ENCODE measurements at places on chromosomes 16 and 17.

DNA sequence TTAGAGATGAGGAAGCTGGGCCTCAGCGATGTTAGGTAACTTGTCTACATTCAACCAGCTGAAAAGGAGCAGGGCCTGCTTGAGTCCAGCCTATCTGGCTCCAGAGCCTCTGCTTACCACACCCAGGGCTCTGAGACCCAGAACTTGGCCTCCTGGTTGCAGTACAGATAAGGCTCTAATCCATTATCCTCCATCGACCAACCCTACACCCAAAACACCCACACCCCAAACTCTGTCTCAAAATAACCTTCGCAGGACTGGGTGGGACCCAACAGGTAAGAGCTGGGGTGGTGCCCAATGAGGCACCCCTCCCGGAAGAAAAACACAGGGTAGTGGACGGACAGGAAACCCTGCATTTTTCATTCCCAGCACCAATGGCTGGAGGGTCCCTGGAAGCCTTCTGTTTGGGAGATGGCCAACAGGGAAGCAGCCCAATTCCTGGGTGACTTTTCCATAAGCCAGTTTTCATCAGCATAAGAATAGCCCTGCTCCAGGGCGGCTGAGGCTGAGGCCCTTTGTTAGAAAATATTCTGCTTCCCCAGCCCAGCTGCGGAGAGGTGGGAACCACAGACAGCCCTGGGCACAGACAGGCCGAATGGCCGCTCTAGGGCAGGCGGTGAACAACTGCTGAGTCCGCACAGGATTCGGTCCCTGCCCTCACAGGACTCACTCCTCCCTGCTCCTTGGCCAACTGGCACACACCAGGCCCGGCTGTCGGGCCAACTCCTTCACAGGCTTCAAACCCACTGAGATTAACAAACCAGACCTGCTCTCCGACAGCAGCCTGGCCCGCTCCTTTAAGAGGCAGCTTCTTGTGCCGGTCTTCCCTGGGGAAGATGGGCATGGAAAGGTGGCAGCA is 9.8 kb downstream of the SMIM5 start:
- no peak for DNase-seq

DNA sequence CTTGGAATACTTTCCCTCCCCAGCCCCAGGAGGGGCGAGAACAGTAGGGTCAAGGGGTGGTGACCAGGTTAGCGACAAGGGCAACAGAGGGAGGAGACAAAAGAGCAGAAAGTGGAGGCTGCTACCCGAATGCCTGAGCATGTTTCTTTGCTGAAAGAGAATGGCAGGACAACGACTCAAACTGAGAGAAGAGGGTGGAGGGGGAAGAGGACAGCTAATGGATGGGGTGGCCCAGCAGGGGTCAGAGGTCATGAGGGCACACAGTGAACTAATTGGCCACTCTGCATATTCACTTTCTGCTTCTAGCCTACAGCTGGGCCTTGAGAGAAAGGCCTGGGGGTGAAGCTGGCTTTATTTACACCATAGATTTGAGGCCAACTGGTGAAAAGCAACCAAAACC is 19.1 kb upstream of the DDX52 start:
- no peak for DNase-seq

DNA sequence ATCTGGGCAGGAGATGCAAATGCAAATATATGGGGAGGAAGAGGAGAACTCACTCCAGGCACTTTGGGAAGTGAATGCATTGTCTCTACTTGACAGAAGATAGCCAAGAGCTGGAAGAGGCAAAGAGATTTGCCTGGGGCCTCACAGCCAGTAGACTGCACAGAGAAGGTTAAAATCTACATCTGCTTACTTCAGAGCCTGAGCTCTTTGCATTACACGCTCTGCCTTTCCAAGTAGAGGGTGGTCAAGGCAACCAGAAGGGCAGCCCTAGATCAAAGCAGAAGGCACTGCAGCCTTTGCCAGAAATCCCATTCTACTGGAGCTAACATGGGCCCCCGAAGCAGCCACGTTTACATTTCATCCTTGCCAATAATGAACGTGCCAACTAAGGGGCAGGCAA is 407.2 kb upstream of the CCL2 start:
- no peak for DNase-seq

- DNase-seq: no peak
Measured at GRCh38 chr17:30808785-30809286, 15.7 kb downstream of the CRLF3 start.

DNA sequence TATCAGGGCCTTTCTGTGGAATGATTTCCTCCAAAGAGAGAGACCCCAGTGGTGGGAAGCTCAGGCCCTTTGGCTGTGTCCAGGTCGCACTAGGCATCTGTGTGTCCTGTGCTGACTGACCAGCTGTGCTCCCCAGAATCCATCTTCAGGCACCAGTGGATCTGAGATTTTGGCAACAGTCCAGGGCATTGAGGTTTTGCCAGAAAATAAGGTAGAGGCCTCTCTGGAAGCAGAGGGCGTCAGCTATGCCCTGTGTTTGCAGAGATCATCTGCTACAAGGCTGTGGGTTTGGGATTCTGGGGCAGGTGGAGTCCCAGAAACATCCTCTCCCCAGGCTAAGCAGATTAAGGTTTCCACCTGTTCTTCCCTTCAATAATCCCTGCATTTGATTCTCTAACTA is 57.5 kb upstream of the TOB1 start:
- DNase-seq: no peak

DNA sequence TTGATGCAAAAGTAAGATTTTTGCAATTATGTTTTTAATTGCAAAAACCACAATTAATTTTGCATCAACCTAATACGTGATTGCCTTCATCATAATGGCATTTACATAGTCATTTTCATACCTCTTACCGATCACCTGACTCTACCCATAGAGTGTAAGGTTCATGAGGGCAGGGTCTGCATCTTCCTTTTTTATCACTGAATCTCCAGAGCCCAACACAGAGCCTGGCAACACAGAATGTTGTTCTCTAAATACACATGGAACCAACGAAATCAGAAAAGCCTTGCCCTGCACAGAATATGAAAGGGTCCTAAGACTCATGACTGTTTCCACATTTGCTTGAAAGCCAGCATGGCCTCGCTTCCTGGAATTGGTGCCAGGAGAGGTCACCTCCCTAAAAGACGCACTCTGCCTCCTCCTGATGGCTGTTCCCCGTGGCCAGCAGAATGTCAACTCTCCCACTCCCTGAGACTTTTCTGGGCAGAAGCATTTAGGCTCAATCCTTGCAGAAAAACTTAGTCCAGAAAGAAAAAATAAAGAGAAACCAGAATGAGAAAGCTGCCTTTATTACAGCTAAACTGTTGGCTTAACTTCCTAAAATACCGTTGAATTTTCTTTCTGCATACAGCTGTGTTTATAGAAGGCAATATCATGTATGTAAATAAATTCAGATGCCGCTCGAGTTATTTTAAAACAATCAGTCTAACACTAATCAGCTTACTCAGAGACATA is 327.8 kb upstream of the MAF start:
- DNase-seq: peak; percentile 28

GRCh38 chr16:84356591-84357116 is 11.7 kb upstream of the ATP2C2 start:
- no peak for DNase-seq

- DNase-seq: no peak
Measured at GRCh38 chr17:21199311-21199710, 14.7 kb downstream of the TMEM11 start.

DNA sequence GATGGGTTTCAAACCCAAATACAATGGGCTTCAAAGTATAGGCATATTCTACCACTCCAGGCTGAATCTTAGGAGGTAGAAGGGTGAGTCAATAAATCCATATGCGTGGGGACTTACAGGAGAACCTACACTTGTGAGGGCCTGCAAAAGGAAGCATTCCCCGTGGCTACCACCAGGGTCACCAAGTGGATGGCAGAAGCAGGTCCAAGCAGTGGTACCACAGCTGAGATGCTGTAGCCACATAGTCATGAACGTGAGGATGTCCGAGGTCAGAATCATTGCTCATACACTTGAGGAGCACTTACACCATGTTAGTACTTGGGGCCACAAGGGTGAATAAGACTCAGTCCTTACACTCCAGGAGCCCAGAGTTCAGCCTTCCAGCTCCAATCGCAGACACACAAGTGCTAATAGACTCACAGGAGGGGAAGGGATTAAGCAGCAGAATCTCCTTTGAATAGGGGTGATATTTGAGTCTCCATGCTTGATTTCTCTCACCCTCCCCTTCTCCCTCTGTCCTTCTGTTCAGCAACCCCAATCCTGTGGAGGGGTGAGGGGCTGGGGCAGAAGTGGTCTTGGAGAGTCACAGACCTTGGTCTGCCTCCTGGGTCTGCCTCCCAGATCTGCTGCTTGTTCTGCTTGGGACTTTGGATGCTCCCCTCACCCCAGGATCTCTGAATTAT is 42.5 kb upstream of the ASIC2 start:
- no peak for DNase-seq

DNA sequence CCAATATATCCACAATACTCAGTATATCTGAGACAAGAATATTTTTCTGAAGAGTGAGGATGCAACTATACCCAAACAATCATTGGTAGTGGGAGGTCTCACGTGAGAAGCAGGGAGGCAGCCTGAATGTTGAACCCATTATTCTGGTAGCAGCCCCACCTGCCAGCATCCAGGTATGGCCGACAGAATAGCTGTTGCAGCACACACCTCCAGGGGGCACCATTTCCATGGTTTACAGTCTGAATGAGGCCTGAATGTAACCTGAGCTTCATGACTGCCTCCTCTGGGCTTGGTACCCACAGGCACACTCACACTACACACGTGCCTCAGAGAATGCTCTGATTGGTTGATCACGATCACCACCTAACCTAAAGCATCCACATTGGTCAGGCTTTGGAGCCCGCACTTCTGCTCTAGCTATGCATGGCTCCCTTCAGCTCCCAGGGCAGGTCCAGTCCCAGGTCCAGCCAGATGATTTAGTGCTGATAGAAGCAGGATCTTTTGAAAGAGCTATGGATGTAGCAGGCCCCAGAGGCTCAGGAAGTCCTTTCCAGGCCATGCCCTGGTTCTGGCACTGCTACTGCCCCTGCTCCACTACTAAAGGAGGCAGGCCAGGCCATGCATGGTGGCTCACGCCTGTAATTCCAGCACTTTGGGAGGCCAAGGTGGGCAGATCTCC is 11.0 kb upstream of the CBFB start:
- peak; percentile 94 for DNase-seq

DNA sequence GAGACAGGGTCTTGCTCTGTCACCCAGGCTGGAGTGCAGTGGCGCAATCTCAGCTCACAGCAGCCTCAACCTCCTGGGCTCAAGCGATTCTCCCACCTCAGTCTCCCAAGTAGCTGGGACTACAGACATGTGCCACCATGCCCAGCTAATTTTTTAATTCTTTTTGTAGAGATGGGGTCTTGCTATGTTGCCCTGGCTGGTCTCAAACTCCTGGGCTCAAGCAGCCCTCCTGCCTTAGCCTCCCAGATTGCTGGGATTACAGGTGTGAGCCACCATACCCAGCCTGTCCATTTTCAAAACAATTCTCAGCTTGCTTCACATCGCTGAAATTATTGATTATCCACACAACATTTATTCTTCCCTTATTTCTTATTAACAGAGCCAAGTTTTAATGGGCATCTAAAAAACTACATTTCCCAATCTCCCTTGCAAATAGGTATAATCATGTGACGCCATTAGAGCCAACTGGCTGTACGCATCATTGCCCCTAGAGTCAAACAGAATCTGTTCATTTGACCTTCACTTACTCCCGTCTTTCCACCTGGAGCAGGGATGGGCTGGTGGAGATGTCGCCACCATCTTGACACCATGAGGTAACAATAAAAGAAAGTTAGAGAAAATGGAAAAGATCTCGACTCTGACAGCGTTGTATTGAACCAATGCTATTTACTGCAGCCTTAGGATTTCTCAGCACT is 148.0 kb upstream of the FOXF1 start:
- no peak for DNase-seq

GRCh38 chr17:66573078-66573477 is 261.8 kb upstream of the CACNG5 start:
- DNase-seq: no peak

DNA sequence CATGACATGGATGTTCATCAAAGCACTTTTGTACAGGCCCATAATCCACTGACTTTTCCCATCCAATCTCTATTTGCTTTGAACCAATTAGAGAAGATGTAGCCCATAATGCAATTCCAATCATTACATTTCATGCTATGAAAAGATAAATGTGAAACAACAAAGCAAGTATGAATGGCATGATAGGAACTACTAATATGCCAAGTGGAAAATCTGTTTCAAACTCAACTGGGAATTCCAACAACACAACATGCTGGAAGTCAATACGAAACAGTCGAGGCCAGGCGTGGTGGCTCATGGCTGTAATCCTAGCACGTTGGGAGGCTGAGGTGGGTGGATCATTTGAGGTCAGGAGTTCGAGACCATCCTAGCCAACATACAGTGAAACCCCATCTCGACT is 39.6 kb upstream of the TMEM97 start:
- DNase-seq: no peak

DNA sequence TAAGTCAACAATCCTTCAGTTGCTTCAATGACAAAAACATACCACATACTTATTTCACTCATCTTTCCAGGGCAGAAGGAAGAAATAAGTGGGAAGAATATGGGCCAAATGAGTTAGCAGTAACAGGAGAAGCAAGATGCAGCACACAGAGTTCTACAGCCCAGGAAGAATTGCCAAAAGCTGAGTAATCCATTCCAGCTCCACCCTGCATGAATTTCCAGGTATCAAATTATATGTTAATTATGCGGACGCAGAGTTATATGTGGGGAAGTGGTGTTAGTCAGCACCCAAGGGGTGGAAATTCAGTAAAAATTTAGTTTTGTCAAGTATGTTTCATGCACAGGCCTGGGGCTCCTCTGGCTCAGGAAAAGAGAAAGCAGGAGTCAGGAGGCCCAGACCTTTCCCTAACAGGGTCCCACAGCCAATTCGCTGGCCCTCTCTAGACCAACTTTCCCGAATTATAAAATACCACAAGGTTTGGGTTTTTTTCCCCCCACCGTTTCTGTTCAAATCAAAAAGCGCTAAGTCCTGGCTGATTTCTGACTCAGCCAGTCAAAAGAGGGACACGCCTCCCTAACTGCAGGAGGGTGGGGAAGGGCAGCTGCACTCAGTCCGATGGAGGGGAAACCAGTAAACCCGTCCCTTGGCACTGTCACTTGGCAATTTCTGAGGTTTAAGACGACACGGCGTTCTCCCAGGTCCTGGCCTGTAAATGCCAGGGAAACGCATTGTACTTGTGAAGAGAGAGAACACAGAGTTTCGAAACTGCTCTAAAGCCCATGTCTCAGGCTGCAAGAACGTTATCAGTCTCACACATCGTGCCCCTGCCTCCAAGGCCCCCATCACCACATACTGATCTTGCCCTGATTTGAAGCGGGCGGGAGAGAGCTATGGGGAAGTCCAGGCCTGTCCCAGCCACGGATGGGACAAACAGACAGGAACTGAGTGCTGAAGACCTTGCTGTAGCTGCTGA is 58.1 kb downstream of the ZFHX3 start:
- peak; percentile 96 for DNase-seq

DNA sequence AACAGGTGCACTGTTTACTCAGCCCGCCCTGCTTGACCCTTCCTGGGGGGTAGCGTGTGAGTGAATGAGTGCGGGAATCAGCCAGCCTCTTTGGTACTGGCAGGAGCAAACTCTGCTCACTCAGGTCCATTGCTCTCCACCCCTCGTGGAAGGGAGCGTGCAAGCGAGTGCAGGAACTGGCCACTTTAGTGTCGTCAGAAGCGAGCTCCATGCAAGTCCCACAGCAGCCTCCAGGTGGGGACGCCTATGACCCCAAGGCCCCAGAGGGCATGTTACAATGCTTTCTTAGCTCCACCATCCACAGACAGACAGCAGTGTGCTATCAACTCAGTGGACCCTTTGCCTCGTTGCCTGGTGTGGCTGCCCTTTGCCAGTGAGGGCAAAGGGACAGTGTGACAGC is 1025.1 kb upstream of the CDH8 start:
- no peak for DNase-seq
